Esophagus squamous epithelium (tissue), 5 donors: ENCODE measurements at places on chromosomes 6 and 20. TPM values are rescaled to one million over a fixed set of nuclear protein-coding genes. Genes with fewer than 3 reads are reported as not detected.

- H3K36me3 ChIP-seq: no peaks in the 10 kb centered on the region
- no peak overlapping the region for H3K4me3 ChIP-seq
- no peaks in the 10 kb centered on the region for H3K27me3 ChIP-seq
These were observed 650.4 kb downstream of the RFPL4B start for GRCh38 chr6:112997421-112998085.

The MTRF1L gene
- 14.7 TPM for total RNA-seq

DNA sequence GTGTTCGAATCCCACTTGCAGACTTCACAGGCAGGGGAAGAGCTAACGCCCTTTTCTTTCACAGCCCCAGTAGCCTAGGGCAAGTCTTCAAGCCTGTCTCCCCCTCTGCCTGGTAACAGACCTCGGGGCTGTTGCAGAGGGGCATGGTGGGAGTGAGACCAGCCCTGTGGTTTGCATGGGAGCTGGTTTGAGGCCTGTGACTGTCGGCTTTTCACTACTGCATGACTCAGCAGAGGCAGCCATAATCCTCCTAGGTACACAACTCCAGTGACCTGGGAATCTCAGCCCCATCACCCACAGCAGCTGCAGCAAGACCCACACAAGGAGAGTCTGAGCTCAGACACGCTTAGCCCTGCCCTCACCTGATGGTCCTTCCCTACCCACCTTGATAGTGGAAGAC is 55.3 kb upstream of the POPDC3 start:
- H3K4me3 ChIP-seq: no peak overlapping the region
- H3K27ac ChIP-seq: no peak overlapping the region
- no peak for DNase-seq
- H3K27me3 ChIP-seq: no peaks in the 10 kb centered on the region
- no peaks in the 10 kb centered on the region for H3K4me1 ChIP-seq

GRCh38 chr20:16166737-16167136 is 406.5 kb downstream of the KIF16B start:
- no peak for DNase-seq
- H3K4me3 ChIP-seq: no peak overlapping the region
- no peaks in the 10 kb centered on the region for H3K4me1 ChIP-seq
- no peaks in the 10 kb centered on the region for H3K36me3 ChIP-seq
- no peaks in the 10 kb centered on the region for H3K27me3 ChIP-seq
- no peak overlapping the region for H3K27ac ChIP-seq

- H3K4me3 ChIP-seq: no peak overlapping the region
- H3K4me1 ChIP-seq: no peaks in the 10 kb centered on the region
- H3K27me3 ChIP-seq: no peaks in the 10 kb centered on the region
- no peak overlapping the region for H3K27ac ChIP-seq
These were observed 91.5 kb upstream of the RPS6KA2 start for GRCh38 chr6:166718516-166718915.

DNA sequence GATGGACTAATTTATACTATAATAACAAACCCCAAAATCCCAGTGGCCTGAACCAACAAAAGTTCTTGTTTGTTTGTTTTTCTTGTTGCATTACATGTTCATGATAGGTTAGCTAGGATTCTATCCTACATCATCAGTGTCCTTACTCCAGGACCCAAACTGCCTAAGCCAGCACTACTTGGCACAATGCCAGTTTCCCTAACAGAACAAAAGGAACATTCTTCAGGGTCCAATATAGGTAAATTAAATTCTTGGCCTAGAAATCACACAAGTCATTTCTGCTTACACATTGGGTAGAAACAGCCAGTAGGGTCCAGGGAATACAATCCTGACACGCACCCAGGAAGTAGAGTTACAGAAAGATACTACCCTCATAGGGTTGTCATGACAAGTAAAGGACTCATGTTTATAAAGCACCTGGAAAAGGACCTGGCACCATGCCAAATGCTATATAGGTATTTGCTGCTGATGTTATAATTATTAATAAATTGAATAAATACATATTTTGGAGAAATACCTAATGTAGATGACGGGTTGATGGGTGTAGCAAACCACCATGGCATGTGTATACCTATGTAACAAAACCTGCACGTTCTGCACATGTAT is 38.8 kb downstream of the RCAN2 start:
- no peak overlapping the region for H3K27ac ChIP-seq
- H3K4me3 ChIP-seq: no peak overlapping the region
- H3K27me3 ChIP-seq: no peaks in the 10 kb centered on the region
- no peaks in the 10 kb centered on the region for H3K36me3 ChIP-seq
- no peak for DNase-seq

GRCh38 chr6:108902382-108902792 is 54.2 kb downstream of the ARMC2 start:
- peak overlapping the region; percentile 37 for H3K27ac ChIP-seq
- no peaks in the 10 kb centered on the region for H3K27me3 ChIP-seq

DNA sequence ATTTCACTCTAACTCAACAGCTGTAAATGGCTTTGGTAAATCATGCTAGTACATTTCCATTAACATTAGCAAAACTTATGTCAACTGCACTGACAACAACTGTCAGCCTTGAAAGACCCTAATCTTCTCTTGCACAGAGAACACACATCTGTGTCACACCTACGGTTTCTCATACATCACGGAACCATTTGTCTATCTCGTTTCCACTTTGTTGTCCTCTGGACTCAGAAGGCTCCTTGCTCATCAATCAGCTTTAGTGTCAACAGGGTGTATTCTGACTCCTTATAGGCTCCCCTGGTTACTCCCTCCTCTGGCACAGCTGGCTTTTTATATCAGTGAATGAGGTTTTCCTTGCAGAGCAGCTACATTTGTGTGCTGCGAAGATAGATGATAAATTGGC is 49.3 kb downstream of the CD83 start:
- no peak overlapping the region for H3K27ac ChIP-seq
- H3K4me1 ChIP-seq: no peaks in the 10 kb centered on the region
- no peak overlapping the region for H3K4me3 ChIP-seq
- no peaks in the 10 kb centered on the region for H3K36me3 ChIP-seq

The AKIRIN2 gene
- 28.7 TPM for total RNA-seq

- DNase-seq: no peak
- no peak overlapping the region for H3K27ac ChIP-seq
- H3K27me3 ChIP-seq: no peaks in the 10 kb centered on the region
- H3K4me3 ChIP-seq: no peak overlapping the region
These were observed 108.5 kb upstream of the CARMIL1 start for GRCh38 chr6:25170640-25171039.

The EGFL8 gene
- total RNA-seq: 15.1 TPM

DNA sequence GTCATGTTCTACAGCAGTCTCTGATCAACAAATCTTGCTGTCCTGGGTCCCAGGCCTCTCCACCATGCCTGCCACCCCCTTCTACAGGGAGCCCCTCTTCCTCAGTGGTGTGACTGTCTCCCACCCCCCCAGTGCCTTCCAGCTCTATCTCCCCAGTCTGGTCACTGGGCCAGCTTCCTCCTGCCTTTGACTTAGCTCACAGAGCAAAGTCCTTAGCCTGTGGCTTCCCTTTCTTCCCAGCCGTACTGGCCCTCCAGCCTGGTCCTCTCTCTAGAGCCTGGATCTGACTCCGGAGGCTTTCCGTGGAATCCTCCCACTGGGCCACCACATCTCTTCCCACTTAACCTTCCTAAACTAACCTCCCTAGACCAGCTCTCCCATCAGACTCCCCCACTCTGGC is 17.0 kb downstream of the MAPK13 start:
- H3K27ac ChIP-seq: no peak overlapping the region
- peaks cover 10% of the 10 kb centered on the region for H3K4me1 ChIP-seq
- no peak overlapping the region for H3K4me3 ChIP-seq
- no peaks in the 10 kb centered on the region for H3K27me3 ChIP-seq

The ZNF165 gene
- 1.7 TPM for total RNA-seq

- no peak overlapping the region for H3K4me3 ChIP-seq
- DNase-seq: no peak
- no peak overlapping the region for H3K27ac ChIP-seq
- peaks cover 7% of the 10 kb centered on the region for H3K4me1 ChIP-seq
- H3K27me3 ChIP-seq: no peaks in the 10 kb centered on the region
These were observed 28.6 kb upstream of the SPO11 start for GRCh38 chr20:57301026-57301425.

The ZNF311 gene
- 0.32 TPM for total RNA-seq

DNA sequence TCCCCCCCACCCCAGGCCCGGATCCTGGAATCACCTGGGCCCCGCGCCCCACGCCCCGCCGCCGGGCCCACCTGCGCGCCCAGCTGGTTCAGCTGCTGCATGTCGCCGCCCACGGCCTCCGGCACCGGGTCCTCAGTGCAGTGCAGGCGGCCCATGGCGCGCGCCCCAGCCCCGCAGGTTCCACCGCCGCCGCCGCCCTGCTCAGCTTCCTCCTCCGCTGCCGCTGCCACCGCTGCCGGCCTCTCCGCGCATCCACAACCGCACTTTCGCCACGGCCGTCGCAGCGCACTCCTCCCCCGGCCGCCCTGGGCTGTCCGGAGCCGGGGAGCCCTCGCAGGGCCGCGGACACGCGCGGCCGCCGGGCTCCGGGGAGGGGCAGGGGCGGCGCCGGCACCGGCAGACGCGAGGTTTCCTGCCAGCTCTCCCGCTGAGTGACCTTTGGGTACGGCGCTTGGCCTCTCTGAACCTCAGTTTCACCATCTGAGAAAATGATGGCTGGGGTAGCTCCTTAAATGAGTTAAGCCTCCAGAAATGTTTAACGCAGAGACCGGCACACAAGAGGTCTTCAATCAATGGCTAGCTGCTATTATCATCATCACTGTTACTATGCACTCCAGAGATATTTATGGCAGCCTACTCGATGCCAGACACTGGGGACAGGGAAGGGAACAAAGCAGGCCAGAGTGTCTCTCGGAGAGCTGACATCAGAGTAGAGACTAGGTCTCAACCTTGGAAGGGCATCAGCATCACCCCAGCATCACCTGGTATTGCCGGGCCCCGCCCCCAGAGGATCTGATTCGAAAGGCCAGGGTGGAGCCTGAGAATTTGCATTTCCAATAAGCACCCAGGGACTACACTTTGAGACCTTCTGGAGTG is at the start of gene COMMD7:
TSS of gene COMMD7 (minus strand) at position 231 of the 876 bp plus-strand sequence. CDS start at position 155, 76 bp downstream.
- peaks cover 5% of the 10 kb centered on the region for H3K4me1 ChIP-seq
- H3K27me3 ChIP-seq: no peaks in the 10 kb centered on the region
- DNase-seq: no peak

- H3K27ac ChIP-seq: no peak overlapping the region
- no peaks in the 10 kb centered on the region for H3K27me3 ChIP-seq
- DNase-seq: no peak
- H3K36me3 ChIP-seq: no peaks in the 10 kb centered on the region
- no peak overlapping the region for H3K4me3 ChIP-seq
- H3K4me1 ChIP-seq: no peaks in the 10 kb centered on the region
These were observed 369.2 kb downstream of the HAO1 start for GRCh38 chr20:7571101-7571500.

DNA sequence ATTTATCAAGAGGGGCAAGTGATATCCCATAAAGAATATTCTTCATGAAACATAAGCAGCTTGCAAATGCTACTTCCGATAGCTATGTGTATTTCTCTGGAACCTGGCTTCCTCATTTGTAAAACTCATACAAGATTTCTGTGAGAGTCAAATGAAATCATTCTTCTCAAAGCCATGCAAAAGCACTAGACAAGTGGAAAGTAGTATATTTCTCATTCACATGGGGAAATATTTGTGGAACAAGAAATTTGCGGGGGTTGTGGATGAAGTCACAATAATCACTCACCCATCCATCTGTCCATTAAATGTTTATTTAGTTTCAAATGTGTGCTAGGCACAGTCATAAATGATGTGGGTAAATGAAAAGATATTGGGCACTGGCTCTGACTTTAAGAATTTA is 150.5 kb downstream of the IPCEF1 start:
- H3K4me3 ChIP-seq: no peak overlapping the region
- no peak overlapping the region for H3K27ac ChIP-seq
- no peaks in the 10 kb centered on the region for H3K27me3 ChIP-seq
- no peak for DNase-seq

GRCh38 chr6:55499591-55499990 is 79.4 kb downstream of the HMGCLL1 start:
- no peaks in the 10 kb centered on the region for H3K27me3 ChIP-seq
- H3K27ac ChIP-seq: no peak overlapping the region

DNA sequence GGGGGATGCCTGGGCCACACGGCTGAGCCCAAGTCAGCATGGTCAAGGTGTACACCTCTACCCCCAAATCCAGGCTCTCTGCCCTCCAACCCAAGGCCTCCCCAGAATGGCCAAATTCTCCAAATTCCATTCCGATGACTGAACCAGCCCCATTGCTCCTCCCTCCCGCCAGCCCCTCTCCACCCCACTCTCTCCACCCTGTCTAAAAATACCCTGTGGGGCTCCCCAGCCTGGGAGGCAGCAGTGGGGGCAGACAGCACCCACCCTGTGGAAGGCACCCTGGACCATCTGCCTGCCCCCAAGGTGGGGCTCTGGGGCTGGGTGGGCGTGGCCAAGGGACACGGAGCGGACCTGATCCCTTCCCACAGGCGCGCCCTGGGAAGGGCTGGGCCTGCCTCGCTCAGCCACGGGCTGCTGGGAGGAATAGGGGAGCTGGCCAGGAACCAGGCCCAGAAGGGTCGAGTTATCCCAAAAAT is 11.4 kb downstream of the TEAD3 start:
- DNase-seq: no peak
- H3K4me3 ChIP-seq: peak overlapping the region; percentile 29
- peak overlapping the region; percentile 99 for H3K27ac ChIP-seq
- no peaks in the 10 kb centered on the region for H3K36me3 ChIP-seq
- peaks cover 75% of the 10 kb centered on the region for H3K4me1 ChIP-seq

DNA sequence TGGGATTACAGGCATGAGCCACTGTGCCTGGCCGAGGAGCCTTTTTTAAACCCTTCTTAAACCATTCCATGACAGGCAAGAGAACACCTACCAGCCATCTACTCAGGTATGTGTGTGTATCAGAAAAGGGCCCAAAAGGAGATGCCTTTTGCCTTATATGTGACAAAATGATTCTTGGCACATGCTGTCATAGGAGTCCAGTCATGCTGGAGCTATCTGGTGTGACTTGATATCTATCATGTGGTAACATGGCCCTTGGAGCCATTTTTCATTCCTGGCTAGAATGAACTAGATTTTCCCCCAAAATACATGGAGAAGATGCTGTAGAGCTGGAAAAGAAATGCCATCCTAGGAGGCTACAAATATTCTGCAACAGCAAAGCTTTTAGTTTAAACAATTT is 129.1 kb downstream of the DST start:
- H3K27me3 ChIP-seq: no peaks in the 10 kb centered on the region
- peaks cover 79% of the 10 kb centered on the region for H3K36me3 ChIP-seq
- no peaks in the 10 kb centered on the region for H3K4me1 ChIP-seq
- no peak overlapping the region for H3K4me3 ChIP-seq
- DNase-seq: no peak

GRCh38 chr6:119096721-119097565 is 18.5 kb upstream of the FAM184A start:
- H3K36me3 ChIP-seq: no peaks in the 10 kb centered on the region
- peak overlapping the region; percentile 54 for H3K27ac ChIP-seq
- no peak for DNase-seq
- peaks cover 5% of the 10 kb centered on the region for H3K4me1 ChIP-seq
- no peaks in the 10 kb centered on the region for H3K27me3 ChIP-seq
